ENCODE measurements at places on chromosomes 7 and 10.
A peak's percentile ranks its signal among the peaks of the same experiment; 100 is the strongest.

DNA sequence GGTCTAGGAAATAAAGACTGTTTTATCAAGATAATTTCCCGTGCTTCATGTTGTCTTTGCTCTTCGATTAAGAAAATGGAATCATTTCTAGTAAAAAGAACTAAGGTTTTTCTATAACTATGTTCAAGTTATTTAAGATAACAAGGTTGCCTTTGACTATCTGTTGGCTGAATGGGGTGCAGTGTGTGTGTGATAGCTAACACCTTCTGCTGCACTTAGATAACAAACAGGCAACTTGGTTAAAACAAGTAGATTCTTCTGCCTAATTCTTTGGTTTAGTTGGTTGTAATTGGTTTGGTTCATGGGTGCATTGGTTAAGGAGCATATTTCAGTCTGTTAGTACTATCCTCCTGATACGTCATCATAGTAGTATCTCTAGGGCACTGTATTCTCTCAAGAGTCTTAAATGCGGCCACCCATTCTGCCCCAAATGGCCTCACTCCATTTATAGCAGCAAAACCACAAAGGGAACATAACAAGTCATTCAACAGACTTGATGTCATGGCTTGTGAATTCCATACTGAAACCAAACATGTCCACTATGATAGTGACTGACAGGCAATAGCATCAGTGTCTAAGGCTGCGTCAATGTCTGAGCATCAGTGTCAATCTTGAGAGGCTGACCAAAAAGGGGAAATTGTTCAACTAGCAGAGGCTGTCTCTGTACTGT is 55.7 kb downstream of the CCDC3 start:
- DNase-seq, result no peak

DNA sequence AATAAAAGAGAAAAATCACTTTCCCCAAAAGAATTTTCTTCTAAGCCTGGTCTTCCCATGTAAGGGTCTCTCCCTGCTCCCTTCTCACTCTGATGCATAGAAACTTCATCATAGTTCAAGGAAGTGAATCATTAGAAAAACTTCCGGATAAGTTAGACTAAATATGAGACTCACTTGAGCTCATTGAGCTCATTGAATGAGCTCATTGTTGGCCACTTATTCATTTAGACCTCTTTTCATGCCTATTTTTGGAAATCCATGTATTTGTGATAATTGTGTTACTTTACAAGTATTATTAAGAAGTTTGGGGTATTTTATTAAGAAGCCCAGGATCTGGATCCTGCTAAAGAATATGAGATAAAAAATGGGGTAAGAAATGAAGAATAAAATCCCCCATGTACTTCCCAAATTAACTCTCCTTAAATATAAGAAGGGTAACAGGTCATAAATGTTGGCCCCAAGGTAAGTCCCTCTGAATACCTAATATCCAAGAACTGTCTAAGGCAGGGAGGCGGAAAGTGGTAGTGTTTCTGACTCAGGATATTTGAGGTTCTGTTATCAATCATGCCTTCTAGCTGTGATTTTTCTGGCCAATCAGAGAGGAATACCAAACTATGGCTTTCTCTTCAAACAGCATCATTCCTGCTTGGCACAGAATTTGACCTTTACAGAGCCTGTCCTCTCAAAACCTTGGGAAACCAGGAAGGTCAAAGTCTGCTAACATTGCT is 236.5 kb upstream of the PTN start:
- DNase-seq, result no peak

DNA sequence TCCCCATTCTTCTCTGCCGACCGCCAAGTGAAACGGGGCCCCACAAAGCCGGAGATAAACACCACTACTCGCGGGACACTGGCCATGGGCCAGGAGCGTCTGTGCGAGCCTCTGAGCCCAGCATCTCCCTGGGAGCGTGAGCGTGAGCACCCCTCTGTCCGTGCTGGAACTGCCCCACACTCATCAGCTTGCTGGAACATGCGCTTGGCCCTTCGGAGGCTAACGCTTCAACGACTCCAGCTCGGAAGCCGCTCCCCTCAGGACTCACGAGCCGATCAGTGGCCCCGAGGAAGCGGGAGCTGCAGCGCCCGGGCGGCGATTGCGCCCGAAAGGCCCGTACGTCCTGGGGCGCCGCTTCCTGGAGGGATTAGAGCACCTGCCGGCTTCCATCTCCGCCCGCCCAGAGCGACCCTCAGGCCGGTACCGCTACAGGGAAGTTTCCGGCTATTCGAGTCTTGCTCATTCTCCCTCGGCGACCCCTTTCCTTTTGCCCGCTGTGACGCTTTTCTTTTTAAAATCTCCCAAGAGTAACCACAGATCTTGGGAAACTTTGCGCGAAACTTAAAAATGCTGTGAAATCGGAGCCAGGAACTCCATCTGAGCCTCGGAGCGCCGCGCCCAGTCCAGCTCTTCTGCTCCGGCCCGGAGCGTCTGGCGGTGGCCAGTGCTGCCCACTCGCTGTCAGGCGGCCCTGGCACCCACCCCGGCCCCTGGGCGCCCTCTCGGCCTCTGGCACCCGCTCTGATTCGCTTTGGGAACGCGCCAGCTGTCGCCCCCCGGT is 1.0 kb downstream of the TLL2 start:
- peak; percentile 25 for DNase-seq

DNA sequence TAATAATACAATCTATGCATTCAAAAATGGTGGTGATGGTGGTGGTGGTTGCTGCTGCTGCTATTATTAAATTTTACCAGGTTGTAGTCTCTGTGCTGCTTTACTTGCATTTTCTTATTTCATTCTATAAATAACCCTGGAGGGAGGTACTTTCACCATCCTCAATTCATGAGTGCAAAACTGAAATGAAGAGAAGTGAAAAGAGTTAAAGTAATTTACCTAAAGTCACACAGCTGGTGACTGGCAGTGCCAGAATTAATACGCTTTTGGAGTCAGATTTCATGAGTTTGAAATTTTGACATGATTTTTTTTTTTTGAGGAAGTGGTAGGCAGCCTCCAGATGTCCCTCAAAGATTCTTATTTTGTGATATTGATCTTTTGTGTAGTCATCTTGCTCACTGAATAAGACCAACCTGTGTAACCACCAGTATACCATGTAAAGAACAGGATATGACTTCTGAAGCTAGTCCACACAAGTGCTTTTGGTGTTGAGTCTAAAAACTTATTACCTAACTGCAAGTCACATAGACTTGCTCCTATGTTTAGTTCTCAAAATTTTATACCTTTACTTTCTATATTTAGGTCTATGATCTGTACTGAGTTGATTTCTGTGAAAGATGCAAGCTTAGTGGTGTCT is 218.8 kb downstream of the ZWINT start:
- no peak for DNase-seq

GRCh38 chr7:3068530-3068929 is 24.9 kb upstream of the CARD11 start:
- no peak for DNase-seq

GRCh38 chr7:41047789-41048191 is 655.1 kb downstream of the INHBA start:
- peak; percentile 40 for DNase-seq

GRCh38 chr7:75867390-75867717 is 11.5 kb upstream of the RHBDD2 start:
- DNase-seq, result no peak

GRCh38 chr7:94492601-94493000 is 17.0 kb upstream of the CASD1 start:
- no peak for DNase-seq

GRCh38 chr10:113780681-113781250 is 29.3 kb downstream of the PLEKHS1 start:
- DNase-seq, result no peak

DNA sequence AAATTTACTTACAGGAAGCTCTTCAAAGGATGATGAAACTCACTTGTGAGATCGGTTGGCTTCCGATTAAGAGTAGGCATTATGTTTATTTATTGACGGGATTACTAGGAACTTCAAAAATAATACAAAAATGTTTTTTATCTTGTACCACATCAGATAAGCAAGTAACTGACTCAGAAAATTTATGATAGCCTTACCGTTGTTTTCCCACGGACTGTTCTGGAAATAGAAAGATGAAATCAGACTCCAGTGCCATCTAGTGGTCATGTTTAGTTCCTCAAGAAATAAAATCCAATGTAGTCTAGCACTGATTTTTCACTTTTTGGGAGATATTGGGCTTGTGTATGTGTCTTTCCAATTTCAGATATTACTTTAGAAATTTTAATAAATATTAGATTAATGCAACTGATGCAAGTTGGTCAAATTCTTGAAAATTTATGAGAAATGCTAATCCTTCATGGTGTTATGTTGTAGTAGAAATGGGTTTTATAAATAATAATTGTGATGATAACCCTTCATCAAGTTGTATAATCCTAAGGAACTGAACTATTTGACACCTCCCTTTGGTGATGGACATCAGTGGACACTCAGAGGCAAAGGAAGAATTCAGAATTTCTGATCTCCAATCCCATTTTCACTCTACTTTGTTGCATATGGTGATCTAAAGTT is 168.8 kb downstream of the TMEM26 start:
- no peak for DNase-seq

- no peak for DNase-seq
Observed at GRCh38 chr7:67916571-67917436, 920.2 kb downstream of the TYW1 start.

GRCh38 chr7:94417901-94418300 is 23.2 kb downstream of the COL1A2 start:
- DNase-seq, result no peak

GRCh38 chr10:79129361-79129997 is 60.7 kb downstream of the ZMIZ1 start:
- peak; percentile 57 for DNase-seq

DNA sequence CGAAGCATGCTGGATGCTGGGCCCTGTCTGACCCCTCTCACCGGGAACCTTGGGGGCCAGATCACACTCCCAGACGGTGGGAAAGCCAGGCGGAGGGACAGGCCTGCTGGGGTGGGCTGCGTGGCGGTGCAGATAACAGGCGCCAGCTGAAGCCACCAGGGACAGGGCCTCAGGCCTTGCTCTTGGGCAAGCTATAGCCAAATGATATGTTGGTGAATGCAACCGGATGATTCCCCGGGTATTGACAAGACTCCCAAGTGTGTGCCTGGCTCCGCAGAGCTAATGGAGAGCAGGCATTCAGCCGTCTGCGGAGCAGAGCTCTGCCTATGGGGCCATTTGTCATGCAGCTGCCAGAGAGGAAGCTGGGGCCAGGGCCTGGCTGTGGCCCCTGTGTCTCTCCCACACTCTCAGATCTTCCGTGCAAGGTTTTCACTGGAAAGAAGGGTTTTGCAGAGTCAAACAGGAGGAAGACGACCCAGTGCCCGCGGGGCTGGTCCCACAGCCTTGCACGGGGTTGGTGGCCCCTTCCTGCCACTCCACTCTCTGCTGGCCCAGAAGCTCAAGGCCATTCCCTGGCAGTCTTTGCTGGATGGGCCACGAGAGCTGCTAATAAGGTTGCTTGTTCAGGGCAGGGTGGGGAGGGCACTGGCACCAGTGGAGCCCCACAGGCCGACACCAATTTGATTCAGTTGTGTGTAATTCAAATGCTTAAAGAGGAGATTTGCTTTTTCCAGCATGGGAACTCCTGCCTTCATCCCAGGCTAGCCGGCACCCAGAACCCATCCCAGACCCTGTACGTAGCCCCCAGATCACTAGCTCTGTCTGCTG is 91.8 kb downstream of the PRKAG2 start:
- peak; percentile 37 for DNase-seq

GRCh38 chr10:74164716-74165529 is 13.9 kb downstream of the ADK start:
- no peak for DNase-seq

DNA sequence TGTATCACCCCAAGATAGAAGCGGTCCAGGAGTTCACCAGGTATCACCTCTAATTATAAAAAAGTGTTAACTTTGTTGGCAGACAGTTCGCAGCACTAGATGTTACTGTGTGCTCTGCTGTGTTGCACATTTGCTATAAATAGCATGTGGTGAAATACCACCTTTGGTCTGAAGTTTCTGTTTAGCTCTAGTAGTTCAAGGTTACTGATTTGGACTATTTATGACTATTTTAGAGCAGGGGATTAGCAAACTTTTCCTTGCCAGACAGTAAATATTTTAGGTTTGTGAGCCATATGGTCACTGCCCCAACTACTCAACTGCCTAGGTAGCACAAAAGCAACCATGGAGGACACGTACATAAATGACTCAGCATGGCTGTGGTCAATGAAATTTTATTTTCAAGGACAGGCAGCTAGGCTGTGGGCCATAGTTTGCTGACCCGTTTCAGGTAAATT is 16.5 kb downstream of the DENND10 start:
- DNase-seq, result no peak

DNA sequence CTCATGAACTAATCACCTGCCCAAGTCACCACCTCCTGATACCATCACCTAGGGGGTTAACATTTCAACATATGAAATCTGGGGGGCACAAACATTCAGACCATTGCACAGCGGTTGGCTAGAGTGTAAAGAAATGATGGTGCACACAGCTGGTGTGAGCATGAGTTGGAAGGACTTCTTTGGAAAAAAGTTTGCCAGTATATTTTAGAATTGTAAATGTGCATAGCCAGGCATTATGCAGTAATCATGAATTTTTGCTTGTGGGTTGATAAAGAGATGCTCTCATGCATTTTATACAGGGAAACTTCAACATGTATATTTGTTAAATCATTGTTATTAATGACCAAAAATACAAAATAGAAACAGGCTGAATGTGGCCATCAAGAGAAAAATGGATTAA is 100.0 kb downstream of the VWC2 start:
- no peak for DNase-seq

DNA sequence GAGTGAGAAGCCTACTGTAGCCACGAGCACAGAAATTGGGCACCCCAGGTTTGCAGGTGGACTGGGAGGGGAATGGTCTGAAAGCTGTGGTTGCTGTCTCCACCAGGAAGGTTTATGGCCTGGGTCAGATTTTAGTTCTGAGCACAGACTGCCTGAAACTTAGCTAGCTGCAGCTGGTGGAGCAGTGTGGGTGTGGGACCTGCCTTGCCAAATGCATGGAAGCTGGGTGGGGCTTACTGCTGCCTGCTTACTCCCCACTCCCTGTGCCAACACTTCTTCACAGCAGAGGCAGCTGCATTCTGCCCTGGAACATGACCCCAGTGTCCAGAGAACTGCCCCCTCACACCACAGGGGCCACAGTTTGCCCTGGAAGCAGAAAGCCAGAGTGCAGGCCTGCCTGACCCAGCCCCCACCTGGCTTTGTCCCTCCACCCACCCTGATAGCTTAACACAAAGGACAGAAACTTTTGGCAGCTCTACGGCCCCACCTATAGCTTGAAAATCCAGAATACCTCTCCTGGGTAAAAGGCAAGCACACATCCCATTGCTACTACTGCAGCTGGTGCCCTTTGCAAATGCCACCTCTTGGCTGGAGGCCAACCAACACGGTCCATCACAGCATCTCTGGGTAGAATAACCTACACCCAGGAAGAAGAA is 281.6 kb downstream of the AGMO start:
- no peak for DNase-seq
